ENCODE measurements at places on chromosomes 2 and 18.

GRCh38 chr2:18514526-18515461 lies 45.7 kb downstream of the RDH14 start:
- DNase-seq = no peak

DNA sequence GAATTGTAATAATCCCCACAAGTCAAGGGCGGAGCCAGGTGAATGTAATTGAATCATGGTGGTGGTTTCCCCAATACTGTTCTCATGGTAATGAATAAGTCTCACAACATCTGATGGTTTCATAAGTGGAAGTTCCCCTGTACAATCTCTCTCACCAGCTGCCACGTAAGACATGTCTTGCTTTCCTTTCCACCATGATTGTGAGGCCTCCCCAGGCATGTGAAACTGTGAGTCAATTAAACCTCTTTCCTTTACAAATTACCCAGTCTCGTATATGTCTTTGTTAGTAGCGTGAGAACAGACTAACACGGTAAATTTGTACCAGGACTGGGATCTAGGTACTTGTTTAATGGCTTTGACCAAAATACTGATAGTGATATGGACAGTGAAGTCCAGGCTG lies 744.3 kb upstream of the REG3G start:
- DNase-seq = no peak

DNA sequence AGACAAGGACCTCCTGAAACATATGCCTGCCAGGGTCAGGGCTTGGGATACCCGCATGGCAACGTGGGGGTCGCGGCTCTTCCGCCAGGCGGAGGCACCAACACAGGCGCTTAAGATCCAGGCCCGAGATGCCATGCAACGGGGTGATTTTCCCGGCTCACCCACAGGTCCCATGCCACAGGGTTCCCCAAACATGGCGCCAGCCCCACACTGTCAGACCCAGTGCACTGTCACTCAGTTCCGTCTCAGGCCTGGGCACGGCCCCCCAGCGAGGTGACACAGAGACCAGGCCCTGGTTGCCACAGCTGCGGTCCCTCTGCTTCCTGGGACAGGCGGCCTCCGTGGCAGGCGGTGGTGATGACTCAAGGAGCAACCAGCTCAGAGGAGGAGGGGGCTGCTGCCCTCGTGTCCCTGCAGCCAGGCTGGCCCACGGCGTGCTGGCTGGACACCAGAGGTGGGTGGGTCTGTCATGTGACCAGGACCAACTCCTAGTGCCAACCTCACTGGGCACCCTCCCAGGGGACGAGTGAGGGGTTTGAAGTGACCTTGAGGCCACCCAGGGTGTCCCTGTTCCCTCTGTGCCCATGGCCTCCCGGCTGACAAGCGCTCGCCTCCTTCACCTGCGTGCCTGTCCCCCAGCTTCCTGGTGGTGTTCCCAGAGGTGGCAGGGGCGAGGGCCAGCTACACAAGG lies 4.9 kb downstream of the PDCD1 start:
- peak; percentile 60 for DNase-seq

- DNase-seq = peak; percentile 59
Measured at GRCh38 chr18:50472941-50473340, 86.9 kb upstream of the MAPK4 start.

- DNase-seq = no peak
Measured at GRCh38 chr2:145599756-145600155, 1079.8 kb upstream of the ZEB2 start.

GRCh38 chr18:47968006-47968676 lies 37.7 kb upstream of the SMAD2 start:
- no peak for DNase-seq

GRCh38 chr2:240745456-240745855 lies 53.8 kb downstream of the AQP12A start:
- DNase-seq = no peak

GRCh38 chr2:216525972-216526371 lies 27.3 kb downstream of the RPL37A start:
- no peak for DNase-seq

DNA sequence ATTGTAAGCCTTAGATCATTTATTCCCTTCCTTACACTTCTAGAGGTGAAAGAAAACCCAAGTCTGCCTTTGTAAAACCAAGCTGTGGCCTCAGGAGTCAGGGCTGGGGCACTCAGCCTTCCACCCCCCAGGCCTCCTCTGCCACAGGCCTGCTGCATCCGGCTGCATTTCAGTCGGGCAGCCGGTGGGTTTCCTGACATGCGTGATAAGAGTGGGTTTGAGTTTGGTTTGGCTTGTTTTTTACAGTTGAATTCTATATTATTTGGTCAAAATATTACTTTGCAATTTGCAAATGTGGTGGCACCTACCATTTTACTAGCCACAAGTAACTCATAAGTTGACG lies 42.4 kb downstream of the ADI1 start:
- DNase-seq = peak; percentile 91

- DNase-seq = no peak
Measured at GRCh38 chr2:178976351-178976750, 73.6 kb downstream of the CCDC141 start.

GRCh38 chr2:26164231-26164630 lies 8.7 kb upstream of the GAREM2 start:
- no peak for DNase-seq

GRCh38 chr2:104638859-104639202 lies 215.1 kb upstream of the POU3F3 start:
- DNase-seq = no peak

GRCh38 chr2:127220768-127221527 lies 849 bp upstream of the CYP27C1 start:
- DNase-seq = peak; percentile 56

DNA sequence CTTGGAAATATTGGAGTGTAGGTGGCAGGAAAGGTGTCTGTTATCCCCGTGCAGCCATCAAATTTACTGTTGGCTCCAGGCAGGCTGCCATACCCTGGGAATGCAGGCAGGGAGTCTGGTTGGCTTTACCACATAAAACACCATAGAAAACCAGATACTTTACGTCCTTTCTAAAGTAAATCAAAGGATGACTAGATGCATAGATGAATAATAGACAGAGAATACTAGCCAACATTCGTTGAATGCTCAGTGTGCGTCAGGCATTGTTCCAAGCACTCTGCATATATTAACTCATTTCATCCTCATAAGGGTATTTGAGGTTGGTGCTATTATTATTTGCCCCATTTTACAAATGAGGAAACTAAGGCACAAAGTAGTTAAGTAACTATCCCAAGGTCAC lies 65.2 kb downstream of the VSNL1 start:
- DNase-seq = no peak

- no peak for DNase-seq
Measured at GRCh38 chr2:238698451-238699306, 149.2 kb upstream of the TWIST2 start.

DNA sequence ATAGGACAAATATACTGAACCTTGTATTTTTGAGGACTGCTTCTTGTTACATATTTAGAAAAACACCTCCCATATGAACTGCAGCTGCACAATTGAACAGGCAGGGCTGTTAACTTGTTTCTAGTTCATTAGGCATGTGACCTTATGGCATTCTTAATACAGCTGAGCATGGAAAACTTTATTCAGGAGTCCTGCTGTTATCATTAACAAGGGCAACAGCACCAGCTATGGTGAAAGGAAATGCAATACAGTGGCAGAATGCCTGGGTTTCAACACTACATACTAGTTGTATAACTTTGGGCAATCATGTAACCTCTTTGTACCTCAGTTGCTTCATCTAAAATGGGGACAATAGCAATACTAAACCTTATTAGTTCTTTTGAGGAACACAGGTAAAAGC lies 71.8 kb downstream of the GDF7 start:
- DNase-seq = no peak
